ENCODE measurements at places on chromosomes 12 and 14.
A peak's percentile ranks its signal among the peaks of the same experiment; 100 is the strongest.

DNA sequence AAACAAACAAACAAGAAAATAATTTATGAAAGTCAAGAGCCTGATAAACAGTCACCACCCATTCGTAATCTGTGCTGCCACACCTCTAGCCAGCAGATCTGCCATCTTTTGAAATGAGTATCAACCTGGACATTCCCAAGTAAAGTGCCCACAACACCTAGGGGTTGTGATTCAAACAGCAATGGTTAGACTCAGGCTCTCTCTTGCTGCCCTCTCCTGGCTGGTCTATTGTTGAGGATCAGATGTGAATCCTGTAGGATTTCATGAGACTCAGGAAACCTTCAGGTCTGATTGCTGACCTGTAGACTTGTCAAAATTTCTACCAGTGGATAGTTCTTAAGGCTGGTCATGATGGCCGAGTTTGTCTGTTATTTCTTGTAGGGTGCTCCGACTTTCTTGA lies 26.8 kb downstream of the DGLUCY start:
- no peak for DNase-seq

GRCh38 chr14:55846826-55847446 lies 266.9 kb downstream of the KTN1 start:
- no peak for DNase-seq

GRCh38 chr12:95966287-95966870 lies 23.2 kb downstream of the AMDHD1 start:
- DNase-seq: no peak

GRCh38 chr12:128969480-128970055 lies 116.3 kb downstream of the GLT1D1 start:
- peak; percentile 97 for DNase-seq

DNA sequence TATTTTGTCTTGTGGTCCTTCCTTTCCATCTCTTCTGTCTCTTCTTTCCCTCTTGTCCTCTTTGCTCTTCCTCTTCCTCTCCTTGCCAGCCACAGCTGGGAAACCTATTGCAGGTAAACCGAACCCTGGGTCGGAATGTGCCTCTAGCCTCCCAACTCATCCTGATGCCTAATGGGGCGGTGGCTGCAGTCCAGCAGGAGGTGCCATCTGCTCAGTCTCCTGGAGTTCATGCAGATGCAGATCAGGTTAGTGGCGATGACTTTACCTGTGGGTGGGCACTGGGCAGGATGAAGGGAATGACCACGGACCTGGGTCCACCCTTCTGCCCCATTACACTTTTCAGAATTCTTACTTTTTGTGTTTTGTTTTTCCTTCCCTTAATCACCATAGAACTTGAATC lies 8.2 kb downstream of the PHC1 start:
- DNase-seq: no peak

DNA sequence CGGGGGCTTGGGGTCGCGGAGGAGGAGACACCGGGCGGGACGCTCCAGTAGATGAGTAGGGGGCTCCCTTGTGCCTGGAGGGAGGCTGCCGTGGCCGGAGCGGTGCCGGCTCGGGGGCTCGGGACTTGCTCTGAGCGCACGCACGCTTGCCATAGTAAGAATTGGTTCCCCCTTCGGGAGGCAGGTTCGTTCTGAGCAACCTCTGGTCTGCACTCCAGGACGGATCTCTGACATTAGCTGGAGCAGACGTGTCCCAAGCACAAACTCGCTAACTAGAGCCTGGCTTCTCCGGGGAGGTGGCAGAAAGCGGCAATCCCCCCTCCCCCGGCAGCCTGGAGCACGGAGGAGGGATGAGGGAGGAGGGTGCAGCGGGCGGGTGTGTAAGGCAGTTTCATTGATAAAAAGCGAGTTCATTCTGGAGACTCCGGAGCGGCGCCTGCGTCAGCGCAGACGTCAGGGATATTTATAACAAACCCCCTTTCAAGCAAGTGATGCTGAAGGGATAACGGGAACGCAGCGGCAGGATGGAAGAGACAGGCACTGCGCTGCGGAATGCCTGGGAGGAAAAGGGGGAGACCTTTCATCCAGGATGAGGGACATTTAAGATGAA lies 630 bp downstream of the FOS start:
- peak; percentile 28 for DNase-seq

DNA sequence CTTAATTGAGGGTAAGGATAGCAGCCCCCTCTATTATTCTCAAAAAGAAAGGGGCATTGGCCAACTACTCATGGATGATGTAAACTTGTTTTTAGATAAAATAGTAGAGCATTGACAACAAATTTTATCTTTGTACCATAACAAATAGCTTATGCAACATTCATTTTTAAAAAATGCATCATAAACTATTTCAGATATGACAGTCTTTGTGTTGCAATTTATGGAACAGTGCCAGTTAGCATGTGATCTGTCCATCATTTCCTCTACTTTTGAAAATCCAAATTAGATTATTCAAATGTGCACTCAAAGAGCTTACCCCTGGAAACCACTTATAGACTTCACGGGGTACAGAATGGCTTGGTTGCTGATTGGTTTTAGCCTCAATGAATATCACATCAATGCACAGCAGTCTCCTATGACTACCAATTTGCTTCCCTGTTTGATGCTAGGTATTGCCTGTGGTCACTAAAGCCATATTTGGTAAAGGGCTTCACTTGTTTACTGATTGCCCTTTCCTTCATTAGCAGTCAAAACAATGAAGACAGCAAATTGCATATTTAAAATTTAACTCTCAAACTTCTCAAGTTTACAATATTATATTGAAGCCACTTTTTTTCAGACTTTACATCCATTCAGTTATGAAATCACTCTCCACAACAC lies 274.9 kb upstream of the MGAT4C start:
- DNase-seq: no peak

DNA sequence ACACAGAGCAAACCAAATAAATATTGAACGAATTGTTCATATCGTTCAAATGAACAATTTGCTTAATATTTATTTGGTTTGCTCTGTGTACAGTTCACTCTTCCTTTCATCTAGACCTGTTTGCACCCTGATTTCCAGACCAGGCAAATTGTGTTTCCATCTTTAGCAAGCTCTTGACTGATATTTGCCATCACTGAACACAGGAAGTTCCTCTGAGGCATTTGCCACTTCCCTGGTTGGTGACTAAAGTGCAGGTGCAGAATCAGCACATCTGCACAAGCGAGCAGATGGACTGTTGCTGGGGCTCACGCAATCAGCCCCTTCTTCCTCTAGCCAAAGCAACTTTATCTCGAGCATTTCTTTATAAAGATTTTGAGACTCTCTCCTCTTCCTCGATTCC lies 112.9 kb downstream of the DAAM1 start:
- no peak for DNase-seq

DNA sequence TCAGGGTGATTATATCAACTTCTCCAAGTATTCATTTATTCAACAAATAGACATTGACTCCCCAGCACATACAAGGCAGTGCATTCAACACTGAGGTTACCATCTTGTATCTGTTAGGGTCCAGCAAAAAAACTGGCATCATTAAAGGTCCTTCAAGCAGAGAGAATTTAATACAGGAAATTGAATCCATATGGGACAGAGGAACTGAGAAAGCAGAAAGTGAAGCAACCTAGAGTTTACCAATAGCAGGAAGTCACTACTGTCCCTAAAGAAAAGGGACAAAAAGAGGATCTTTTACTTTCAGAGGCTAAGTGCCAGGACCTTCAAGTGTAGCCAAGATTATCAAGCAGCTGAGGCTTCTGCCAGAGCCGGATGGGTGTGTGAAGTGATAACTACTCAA lies 237.8 kb upstream of the TBX3 start:
- DNase-seq: no peak

DNA sequence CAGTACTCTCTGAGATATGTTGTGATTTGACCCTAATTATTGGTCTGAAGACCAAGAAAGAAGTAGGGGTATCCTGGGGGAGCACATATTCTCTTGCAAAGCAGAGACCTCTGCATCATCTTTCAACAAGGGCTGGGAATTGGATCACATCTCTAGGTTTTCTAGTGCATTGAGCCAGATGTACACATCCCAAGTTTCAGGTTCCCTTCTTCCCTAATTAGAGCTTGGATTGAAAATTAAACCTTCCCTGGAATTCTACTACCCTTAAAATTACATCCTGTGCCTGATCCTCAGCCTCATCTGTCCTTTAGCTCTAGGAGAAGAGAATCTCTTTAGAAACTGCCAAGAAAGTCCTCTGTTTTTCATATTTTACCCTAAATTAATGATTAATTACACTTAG lies 839.6 kb downstream of the SLC6A15 start:
- DNase-seq: no peak

DNA sequence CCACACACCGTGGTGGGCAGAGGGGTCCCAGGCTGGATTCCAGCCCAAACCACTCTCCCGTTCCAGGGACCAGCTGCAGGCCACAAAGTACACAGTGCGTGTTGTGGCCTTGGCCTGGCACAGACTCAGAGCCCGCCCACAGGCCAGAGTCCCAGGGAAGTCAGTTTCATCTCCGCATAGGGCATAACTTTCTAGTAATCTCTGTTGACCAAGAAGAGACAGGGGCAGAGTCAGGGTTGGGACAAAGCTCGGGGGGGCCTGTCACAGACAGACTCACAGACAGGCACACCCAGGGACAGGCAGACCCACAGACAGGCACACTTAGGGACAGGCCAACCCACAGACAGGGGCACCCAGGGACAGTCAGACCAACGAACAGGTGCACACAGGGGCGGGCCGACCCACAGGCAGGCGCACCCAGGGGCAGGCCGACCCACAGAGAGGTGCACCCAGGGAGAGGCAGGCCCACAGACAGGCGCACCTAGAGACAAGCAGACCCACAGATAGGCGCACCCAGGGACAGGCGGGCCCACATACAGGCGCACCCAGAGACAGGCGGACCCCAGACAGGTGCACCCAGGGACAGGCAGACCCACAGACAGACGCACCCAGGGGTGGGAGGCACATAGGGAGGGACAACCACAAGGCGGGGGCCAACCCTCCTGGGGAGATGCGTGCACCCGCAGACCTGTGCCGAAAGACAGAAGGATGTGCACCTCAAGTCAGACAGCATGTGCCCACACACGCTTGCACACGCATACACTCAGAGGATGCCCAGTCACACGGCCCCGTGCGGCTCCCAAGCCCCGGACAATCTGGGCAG lies 323.3 kb upstream of the RTL1 start:
- DNase-seq: no peak

- DNase-seq: no peak
These were observed 92.5 kb downstream of the VCPKMT start for GRCh38 chr14:50023671-50024490.

- no peak for DNase-seq
These were observed 259.6 kb downstream of the ERC1 start for GRCh38 chr12:1250641-1251040.

DNA sequence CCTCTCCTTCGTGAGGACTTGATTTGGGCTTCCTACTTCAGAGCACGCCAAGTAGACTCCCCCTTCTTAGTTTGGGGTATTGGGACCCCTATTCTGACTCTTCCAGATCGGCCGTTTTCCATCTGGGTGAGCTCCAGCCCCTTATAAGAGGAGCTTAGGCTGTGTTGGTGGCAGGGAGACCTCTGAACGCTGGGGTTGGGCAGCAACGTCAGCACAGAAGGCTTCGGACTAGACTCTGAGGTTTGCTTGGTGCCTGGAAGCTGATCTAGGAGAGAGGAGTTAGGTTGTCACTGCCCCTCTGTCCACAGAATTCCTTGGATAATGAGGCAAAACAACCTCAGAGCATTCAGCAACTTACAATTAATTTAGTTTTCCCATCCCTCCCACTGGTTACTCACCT lies 99.2 kb upstream of the RTL1 start:
- no peak for DNase-seq

DNA sequence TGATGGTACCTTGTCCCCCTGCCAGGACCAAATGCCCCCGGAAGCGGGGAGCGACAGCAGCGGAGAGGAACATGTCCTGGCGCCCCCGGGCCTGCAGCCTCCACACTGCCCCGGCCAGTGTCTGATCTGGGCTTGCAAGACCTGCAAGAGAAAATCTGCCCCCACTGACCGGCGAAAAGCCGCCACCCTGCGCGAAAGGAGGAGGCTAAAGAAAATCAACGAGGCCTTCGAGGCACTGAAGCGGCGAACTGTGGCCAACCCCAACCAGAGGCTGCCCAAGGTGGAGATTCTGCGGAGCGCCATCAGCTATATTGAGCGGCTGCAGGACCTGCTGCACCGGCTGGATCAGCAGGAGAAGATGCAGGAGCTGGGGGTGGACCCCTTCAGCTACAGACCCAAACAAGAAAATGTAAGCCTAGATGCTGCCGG lies 410 bp downstream of the MYF6 start:
- no peak for DNase-seq

DNA sequence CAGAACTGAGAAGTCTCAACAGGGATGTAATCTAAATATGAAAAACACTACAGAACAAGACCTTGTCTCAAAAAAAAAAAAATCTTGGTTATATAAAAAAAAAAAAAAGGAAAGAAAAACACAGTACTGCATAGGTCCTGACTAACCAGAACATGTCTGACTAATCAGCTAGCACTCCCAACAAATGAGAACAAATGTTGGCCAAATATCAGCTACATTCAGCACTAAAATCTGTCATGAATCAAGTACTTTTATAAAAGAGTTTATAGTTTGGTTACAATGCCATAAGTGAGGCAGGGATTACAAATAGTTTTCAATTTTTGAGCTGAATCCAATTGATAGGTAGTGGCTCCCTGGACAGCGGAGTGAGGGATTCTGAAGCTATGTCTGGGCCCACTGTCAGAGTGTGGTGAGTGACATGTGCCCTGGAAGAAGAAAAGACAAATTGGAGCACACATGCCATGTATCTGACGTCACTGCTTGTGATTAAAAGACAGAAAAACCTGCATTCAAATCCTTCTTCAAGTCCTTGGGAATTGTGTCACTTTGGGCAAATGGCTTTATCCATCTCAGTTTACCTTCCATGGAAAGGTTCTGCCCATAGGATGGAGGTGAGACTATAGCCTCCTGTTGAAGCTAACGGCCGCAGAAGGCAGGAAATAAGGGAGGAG lies 5.6 kb upstream of the FAM234B start:
- no peak for DNase-seq

GRCh38 chr14:76926521-76927251 lies 100.5 kb downstream of the LRRC74A start:
- no peak for DNase-seq

- DNase-seq: no peak
These were observed 85.5 kb downstream of the CEP83 start for GRCh38 chr12:94374124-94374523.

GRCh38 chr14:58258156-58258555 lies 13.5 kb downstream of the PSMA3 start:
- DNase-seq: no peak

GRCh38 chr14:91327250-91327595 lies 82.7 kb upstream of the GPR68 start:
- DNase-seq: no peak

GRCh38 chr12:74509886-74510285 lies 27.7 kb upstream of the ATXN7L3B start:
- no peak for DNase-seq
